ENCODE measurements at places on chromosomes 11 and 22. TPM values are rescaled to one million over a fixed set of nuclear protein-coding genes. Genes with fewer than 3 reads are reported as not detected.

DNA sequence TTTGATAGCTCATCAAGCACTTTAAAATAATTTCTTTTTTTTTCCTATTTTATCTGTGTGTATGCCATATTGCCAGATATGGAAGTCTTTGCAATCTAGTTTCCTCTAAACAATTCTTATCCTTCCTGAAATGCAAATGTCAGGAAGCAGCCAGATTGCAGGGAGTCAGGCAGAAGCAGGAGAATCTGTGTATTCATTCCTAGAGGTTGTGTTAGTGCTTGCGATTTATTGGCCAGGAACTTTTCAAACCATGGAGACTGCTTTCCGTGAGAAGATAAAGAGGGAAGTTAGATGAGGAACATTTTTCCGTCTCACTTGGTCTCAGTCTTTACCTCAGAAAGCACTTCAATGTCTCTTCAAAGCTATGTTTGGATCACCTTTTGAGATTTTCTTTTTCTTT lies 91.9 kb downstream of the GRAMD1B start:
- H3K27ac ChIP-seq: no peak overlapping the region
- peaks cover 8% of the 10 kb centered on the region for H3K27me3 ChIP-seq
- no peaks in the 10 kb centered on the region for H3K4me1 ChIP-seq
- no peaks in the 10 kb centered on the region for H3K36me3 ChIP-seq

DNA sequence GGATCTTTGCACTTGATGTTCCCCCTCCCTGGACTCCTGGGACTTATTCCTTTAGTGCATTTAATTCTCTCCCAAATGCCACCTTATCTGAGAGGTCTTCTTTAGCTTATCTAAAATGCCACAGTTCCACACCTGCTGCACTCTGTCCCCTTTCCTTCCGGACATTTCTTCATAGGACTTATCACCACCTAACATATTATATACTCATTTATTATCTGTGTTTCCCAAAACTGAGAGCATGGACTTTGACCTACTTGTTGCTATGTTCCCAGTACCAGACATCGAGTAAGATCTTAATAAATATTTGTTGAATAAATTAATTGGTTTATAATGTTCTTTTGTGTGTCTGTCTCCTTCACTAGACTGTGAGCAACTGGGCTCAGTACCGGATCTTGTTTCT lies 585.3 kb downstream of the INSC start:
- no peaks in the 10 kb centered on the region for H3K27me3 ChIP-seq
- peaks cover 40% of the 10 kb centered on the region for H3K4me1 ChIP-seq
- H3K4me3 ChIP-seq: no peak overlapping the region

GRCh38 chr11:16184588-16184987 lies 171.8 kb downstream of the SOX6 start:
- H3K27me3 ChIP-seq: no peaks in the 10 kb centered on the region
- peaks cover 30% of the 10 kb centered on the region for H3K4me1 ChIP-seq
- H3K36me3 ChIP-seq: no peaks in the 10 kb centered on the region

DNA sequence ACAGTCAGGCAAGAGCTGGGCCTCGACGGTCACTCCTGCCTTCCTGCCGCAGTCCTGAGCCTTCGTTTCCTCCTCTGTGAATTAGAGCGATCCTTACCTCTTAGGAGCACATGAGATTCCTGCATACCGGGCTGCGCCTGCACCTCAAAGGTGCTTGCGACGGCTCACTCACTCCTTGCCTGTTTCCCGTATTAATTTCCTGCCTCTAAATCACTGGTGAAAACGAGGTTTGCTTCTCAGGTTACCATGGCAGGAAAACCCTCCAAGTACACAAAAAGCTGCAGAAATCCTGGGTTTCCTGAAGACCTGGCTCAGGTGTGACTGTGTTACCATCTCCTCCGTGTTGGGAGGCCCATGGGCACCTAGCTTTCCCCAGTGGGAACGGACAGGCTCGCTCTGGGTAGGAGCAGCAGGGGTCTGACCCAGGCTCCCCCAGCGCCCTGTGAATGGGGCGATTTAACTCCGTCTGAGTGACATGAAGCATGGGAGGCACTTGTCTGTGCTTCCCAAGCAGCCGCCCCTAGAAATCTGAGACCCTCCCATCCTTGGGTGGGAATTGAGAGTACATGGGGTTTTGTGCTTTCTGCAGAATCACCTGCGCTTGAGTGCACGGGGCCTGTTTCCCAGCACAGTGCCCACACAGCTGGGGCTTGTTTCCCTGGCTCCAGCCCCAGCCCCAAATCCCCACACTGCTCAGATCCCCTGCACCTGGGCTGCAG lies 64.8 kb downstream of the PHF21B start:
- no peaks in the 10 kb centered on the region for H3K36me3 ChIP-seq
- H3K4me1 ChIP-seq: no peaks in the 10 kb centered on the region
- no peak for DNase-seq
- H3K27me3 ChIP-seq: peaks cover 1% of the 10 kb centered on the region
- H3K27ac ChIP-seq: no peak overlapping the region

DNA sequence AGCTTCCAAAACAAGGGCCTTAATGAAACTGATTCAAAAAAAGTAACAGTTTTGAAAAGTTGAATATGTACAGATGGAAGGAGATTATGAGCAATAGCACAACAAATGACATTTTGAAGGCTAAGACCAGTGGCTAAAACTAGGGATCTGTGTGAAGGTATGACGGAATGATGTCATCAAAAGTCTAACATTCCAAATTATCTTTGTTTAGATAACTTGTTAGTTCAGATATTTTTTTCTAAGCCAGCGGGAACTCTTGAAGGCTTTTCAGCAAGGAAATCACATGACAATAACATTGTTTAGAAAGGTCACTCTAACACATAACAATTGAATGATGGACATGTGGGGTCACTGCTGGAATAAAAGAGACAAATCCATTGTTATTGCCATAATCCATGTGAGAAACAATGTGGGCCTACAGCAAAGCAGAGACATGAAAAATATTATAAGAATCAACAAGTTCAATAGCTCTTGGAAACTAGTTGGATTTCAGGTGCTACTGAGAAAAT lies 260.5 kb downstream of the CASP12 start:
- no peak for DNase-seq
- H3K27ac ChIP-seq: peak overlapping the region; percentile 64
- no peaks in the 10 kb centered on the region for H3K27me3 ChIP-seq
- H3K36me3 ChIP-seq: no peaks in the 10 kb centered on the region
- no peak overlapping the region for H3K4me3 ChIP-seq

- H3K36me3 ChIP-seq: no peaks in the 10 kb centered on the region
- H3K27me3 ChIP-seq: no peaks in the 10 kb centered on the region
- H3K4me1 ChIP-seq: no peaks in the 10 kb centered on the region
- H3K4me3 ChIP-seq: no peak overlapping the region
- DNase-seq: no peak
- no peak overlapping the region for H3K27ac ChIP-seq
Observed at GRCh38 chr11:120746836-120747609, 235.5 kb downstream of the GRIK4 start.

DNA sequence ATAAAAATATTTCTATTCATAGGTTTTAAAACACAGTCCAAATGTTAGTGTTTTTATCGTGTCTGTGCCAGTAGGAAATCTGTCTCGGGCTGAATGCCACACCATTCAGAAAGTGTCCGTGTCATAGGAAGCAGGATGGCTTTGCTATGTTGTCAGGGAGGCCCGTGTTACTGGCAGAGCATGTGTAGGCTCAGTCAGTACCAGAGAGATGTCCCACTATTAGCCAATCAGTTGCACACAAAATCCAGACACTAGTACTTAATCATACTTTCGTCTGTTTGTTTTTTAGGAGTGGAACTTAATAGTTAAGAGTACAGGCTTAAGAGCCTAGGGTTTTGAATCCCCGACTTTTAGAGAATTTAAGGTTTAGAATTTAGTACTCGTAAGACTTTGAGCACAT lies 30.2 kb upstream of the SYN3 start:
- DNase-seq: no peak
- no peak overlapping the region for H3K27ac ChIP-seq
- H3K27me3 ChIP-seq: no peaks in the 10 kb centered on the region
- H3K4me3 ChIP-seq: no peak overlapping the region
- H3K4me1 ChIP-seq: no peaks in the 10 kb centered on the region

DNA sequence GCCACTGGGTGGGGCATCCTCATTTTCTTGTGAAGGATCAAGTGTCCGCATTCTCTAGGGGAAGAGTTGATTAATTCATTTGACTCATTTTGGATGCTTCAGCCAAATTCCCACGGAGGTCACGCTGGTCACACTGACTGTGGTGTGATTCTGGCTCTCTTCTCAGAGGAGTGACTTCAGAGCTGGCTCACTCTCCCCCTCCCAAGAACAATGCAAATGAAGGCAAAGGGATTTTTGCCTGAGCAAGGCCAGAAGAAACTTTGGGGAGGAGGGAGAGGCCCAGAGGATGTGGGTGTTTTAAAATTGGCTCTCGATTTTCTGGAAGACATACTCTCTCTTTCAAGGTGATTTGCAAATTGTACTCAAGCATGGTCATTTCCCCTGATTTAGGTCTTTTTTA lies 51.1 kb upstream of the LMO2 start:
- no peak overlapping the region for H3K27ac ChIP-seq
- H3K27me3 ChIP-seq: no peaks in the 10 kb centered on the region
- no peak overlapping the region for H3K4me3 ChIP-seq

GRCh38 chr22:17471886-17472535 lies 91.3 kb upstream of the SLC25A18 start:
- no peak for DNase-seq
- H3K36me3 ChIP-seq: no peaks in the 10 kb centered on the region
- no peak overlapping the region for H3K4me3 ChIP-seq
- no peak overlapping the region for H3K27ac ChIP-seq
- H3K4me1 ChIP-seq: no peaks in the 10 kb centered on the region

- no peaks in the 10 kb centered on the region for H3K4me1 ChIP-seq
- H3K36me3 ChIP-seq: no peaks in the 10 kb centered on the region
- no peak for DNase-seq
- H3K27me3 ChIP-seq: no peaks in the 10 kb centered on the region
- H3K27ac ChIP-seq: no peak overlapping the region
- H3K4me3 ChIP-seq: no peak overlapping the region
Observed at GRCh38 chr22:22619765-22620414, 24.5 kb upstream of the GGTLC2 start.

GRCh38 chr11:1467270-1467669 lies 19.3 kb downstream of the MOB2 start:
- H3K4me1 ChIP-seq: no peaks in the 10 kb centered on the region
- no peak for DNase-seq
- H3K27ac ChIP-seq: no peak overlapping the region
- no peaks in the 10 kb centered on the region for H3K36me3 ChIP-seq
- H3K27me3 ChIP-seq: no peaks in the 10 kb centered on the region

DNA sequence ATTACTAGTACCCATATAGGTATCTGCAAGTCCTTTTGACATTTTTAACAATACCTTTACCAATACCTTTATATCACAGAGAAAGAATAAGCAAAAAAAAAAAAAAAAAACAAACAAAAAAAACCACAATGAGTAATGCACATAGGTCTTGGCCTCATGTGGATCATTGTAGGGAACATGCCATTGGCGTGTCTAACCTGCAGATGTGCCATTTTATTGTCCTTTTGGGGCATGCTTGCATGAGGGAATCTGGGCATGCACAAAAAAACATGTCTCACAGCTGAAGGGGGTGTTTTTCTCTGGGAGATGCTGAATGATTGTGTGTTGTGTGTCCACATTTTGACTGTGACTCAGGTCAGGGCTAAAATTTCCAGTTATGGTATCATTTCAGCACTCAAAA lies 361.6 kb downstream of the GUCY1A2 start:
- H3K36me3 ChIP-seq: no peaks in the 10 kb centered on the region
- no peaks in the 10 kb centered on the region for H3K4me1 ChIP-seq
- H3K27ac ChIP-seq: no peak overlapping the region
- H3K4me3 ChIP-seq: no peak overlapping the region
- no peak for DNase-seq

DNA sequence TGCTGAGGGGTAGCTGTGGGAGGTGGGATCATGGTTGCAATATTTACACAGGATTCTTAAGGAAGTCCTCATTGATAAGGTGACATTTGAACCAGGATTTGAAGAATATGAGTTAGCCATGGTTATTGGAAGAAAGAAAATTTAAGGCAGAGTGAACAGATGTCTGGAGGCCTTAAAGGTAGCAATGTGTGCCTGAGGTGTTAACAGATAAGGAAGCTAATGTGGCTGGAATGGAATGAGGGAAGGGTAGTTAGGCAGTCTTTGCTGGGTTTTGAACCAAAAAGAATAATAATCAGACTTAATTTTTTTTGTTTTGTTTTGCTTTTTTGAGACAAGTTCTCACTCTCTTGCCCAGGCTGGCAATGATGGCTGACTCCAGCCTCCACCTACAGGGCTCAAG lies 9.7 kb upstream of the DEPDC7 start:
- H3K27me3 ChIP-seq: no peaks in the 10 kb centered on the region
- no peak overlapping the region for H3K4me3 ChIP-seq
- no peak for DNase-seq
- H3K27ac ChIP-seq: no peak overlapping the region
- H3K36me3 ChIP-seq: no peaks in the 10 kb centered on the region

DNA sequence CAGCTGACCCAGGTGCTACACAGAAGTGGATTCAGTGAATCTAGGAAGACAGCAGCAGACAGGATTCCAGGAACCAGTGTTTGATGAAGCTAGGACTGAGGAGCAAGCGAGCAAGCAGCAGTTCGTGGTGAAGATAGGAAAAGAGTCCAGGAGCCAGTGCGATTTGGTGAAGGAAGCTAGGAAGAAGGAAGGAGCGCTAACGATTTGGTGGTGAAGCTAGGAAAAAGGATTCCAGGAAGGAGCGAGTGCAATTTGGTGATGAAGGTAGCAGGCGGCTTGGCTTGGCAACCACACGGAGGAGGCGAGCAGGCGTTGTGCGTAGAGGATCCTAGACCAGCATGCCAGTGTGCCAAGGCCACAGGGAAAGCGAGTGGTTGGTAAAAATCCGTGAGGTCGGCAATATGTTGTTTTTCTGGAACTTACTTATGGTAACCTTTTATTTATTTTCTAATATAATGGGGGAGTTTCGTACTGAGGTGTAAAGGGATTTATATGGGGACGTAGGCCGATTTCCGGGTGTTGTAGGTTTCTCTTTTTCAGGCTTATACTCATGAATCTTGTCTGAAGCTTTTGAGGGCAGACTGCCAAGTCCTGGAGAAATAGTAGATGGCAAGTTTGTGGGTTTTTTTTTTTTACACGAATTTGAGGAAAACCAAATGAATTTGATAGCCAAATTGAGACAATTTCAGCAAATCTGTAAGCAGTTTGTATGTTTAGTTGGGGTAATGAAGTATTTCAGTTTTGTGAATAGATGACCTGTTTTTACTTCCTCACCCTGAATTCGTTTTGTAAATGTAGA lies 1.7 kb downstream of the MALAT1 start:
- peaks cover 15% of the 10 kb centered on the region for H3K36me3 ChIP-seq
- H3K27me3 ChIP-seq: no peaks in the 10 kb centered on the region
- DNase-seq: no peak
- peak overlapping the region; percentile 81 for H3K4me3 ChIP-seq
- peaks cover 23% of the 10 kb centered on the region for H3K4me1 ChIP-seq
- H3K27ac ChIP-seq: no peak overlapping the region

The MUC5B gene
- not detected for total RNA-seq

The F2 gene
- total RNA-seq: 60.0 TPM
